ENCODE measurements at places on chromosomes 2 and 18. TPM values are rescaled to one million over a fixed set of nuclear protein-coding genes. Genes with fewer than 3 reads are reported as not detected.

The RHBDD1 gene
- 23.1 TPM for total RNA-seq

The TUBA4B gene
- not detected for total RNA-seq

DNA sequence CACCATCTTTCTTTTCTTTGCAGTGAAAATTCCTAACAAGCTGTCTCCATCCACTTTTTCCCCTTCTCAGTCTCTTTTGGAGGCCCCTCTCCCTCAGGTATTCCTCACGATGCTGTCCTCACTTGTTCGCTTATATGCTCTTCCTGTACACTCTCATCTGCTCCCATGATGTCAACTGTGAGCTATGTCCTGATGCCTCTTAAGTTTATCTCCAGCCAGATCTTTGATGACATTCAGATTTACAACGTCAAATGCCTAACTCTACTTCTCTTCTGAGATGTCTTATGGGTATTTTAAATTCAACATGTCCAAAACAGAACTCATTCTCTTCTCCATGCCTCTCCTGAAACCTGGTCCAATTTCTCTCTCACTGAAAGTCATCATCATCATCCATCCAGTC, 55.1 kb upstream of the SERTAD2 start:
- no peaks in the 10 kb centered on the region for H3K4me1 ChIP-seq
- no peaks in the 10 kb centered on the region for H3K27me3 ChIP-seq
- no peak overlapping the region for H3K4me3 ChIP-seq
- no peak overlapping the region for H3K27ac ChIP-seq

DNA sequence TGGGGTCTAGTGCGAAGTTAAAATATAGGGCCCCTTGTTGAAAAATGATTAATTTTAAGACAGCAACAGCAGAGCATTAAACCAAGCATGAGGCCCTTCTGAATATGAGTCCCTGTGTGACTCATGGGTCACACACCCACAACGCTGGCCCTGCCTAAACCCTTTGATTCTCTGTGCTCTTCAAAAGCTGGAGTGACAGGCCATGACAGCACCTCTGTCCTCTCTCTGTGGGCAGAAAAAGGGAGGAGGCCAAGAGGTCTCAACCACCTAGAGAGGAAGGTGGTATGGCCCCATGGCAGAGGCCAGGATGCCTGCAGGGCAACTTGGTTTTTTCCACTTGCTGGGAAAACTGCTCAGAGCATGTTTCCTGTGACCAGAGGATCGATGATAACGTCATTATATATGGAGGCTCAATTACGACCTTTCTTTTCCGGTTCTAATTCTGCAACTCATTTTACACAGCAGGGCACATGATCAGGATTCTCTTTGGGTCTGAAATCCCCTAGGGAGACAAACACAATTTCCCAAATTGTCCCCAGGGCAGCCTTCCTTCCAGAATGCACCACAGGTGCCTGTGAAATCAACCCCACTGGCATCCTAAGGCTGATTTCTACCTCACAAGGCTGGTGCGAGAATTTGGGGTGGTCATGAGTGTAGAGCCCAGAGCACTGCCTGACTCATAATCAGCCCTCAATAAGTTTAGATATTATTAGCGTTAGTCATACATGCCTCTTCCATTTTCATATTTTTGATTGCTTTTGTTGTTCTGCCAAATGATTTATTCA, 102.0 kb upstream of the PPP1CB start:
- no peak overlapping the region for H3K4me3 ChIP-seq
- no peaks in the 10 kb centered on the region for H3K27me3 ChIP-seq
- H3K27ac ChIP-seq: no peak overlapping the region

GRCh38 chr2:235287375-235287733, 206.5 kb upstream of the AGAP1 start:
- DNase-seq: no peak
- H3K27ac ChIP-seq: no peak overlapping the region
- H3K4me1 ChIP-seq: no peaks in the 10 kb centered on the region
- H3K36me3 ChIP-seq: no peaks in the 10 kb centered on the region
- H3K4me3 ChIP-seq: no peak overlapping the region

Data from H1 (cell line).